Activated CD4-positive, alpha-beta T cell treated with anti-CD3 and anti-CD28 coated beads, Interleukin-2, amount 50 U/mL, for 4 hours (primary cell): ENCODE measurements at places on chromosomes 11 and 22.

DNA sequence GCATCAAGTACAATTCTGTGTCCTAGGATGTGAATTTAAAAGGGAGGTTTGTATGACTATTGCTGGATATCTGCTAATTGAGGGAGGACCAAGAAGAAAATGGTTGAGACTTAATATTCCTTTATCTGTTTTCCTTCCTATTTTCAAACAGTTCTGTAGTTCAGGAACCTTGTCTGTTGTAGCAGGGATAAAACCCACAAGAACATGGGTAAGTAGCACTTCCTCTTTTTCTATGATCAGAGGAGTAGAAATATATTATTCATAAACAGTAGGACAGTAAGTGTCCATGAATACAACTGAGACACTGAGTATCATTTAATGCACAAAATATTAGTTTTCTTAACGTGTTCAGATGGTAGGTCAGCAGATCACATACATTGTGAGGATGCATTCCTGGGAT is 7.6 kb downstream of the MS4A3 start:
- DNase-seq: no peak

DNA sequence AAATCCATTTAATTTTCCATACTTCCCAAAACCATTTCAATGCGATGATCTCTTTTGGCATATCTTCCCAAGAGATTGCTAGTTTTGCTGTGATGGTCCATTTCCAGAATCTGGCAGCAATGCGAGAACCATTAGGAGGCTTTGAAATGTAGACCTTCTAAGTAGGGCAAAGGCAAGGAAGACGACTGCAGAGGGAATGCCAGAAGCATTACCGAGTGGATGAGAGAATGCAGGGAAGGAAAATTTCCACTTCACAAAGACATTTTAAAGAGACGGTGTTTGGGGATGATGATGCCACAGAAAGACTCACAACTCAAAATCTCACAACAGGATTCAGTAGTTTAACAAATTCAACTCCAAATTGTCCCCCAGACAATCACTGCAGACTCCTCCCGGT is 471 bp upstream of the CEP126 start:
- no peak for DNase-seq

- no peak for DNase-seq
Observed at GRCh38 chr22:36767035-36767775, 8.7 kb downstream of the IFT27 start.

DNA sequence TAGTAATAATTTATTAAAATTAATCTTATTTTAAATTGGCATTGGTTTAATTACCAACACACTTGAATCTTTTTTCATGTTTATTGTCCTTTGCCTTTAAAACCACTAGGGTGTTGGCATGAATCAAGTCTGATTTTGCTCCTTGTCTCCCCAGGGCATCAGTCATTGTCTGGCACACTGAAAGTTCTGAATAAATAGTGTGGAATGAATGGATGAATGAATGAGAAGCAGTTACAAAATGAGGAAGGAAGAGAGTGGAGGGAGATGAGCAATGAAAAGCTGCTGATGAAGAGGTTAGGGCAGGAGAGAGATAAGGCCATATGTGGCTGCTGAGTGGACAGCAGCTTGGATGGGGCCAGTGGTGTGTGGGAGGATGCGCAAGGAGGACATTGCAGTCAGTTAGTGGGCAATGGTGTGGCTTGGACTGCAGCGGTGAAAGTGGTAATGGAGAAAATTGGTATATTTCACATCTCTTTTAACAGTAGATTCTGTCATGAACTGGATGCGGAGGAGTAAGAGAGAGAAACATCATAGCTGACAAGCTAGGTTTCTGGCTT is 132.0 kb downstream of the SPON1 start:
- DNase-seq: no peak

DNA sequence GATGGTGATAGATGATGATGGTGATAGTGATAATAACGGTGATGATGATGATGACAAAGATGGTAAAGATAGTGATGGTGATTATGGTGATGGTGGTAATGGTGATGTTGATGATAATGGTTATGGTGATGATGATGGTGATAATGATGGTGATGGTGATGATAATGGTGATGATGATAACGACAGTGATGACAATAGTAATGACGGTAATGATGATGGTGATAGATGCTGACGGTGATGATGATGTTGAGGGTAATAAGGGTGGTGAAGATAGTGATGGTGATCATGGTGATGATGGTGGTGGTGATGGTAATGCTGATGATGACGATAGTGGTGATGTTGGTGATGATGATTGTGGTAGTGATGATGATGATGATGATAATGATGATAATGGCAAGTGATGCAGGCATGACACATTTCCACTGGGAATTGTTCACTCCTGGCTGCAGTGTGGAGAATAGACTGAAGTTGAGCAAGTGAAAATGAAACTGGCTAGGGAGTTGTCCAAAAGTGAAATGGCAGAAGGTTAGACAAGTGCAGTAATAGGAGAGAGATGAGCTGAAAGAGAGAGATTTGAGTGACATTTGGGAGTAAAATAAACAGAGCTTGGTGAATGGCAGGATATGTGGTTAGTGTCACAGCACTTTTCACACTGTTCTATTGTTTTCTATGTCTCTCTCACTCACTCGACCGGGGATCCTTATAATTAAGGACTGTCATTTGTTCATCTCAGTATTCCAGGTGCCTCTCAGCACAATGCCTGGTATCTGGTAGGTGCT is 992.5 kb downstream of the OPCML start:
- DNase-seq: no peak

DNA sequence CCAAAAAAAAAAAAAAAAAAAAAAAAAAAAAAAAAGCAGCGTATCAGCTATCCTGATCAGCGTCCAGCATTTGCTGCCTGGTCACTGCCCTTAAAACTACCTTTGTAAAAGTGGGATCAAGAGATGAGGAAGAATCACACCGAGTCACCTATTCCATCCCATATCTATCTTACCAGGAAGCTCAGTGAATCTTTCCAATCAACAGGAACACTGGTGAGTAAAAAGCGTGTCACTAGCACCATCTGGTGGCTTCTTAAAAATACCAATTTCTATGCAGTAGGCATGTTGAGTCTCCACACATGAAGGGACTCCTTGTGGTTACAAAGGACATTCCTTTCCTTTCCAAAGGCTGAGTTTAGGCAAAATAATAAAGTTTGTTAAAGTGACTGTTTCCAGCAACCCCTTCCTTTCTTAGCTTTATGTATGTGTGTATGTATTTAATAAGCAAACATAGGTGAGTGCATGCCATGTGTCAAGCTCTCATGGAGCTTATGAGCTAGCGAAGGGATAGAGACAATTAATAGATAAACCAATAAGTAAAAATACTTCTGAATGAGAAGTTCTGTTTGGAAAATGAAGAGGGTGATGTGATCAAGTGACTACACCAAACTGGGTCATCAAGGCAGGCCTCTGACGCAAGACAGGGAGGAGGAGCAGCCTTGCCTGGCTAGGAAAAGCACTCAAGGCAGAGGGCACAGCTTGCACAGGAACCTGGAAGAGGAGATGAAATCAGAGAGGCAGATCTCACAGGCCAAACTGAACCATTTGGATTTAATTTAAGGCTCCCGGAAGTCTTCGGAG is 13.9 kb upstream of the TP53AIP1 start:
- DNase-seq: no peak
